ENCODE measurements at places on chromosomes 4 and X. TPM values are rescaled to one million over a fixed set of nuclear protein-coding genes. Genes with fewer than 3 reads are reported as not detected.

- DNase-seq: no peak
- no peaks in the 10 kb centered on the region for H3K36me3 ChIP-seq
- H3K27ac ChIP-seq: no peak overlapping the region
- H3K4me3 ChIP-seq: no peak overlapping the region
- H3K27me3 ChIP-seq: no peaks in the 10 kb centered on the region
- no peaks in the 10 kb centered on the region for H3K4me1 ChIP-seq
Observed at GRCh38 chr4:129236351-129236750, 140.4 kb downstream of the C4orf33 start.

- H3K36me3 ChIP-seq: peaks cover 40% of the 10 kb centered on the region
- no peaks in the 10 kb centered on the region for H3K4me1 ChIP-seq
- no peak for DNase-seq
- H3K4me3 ChIP-seq: no peak overlapping the region
- no peak overlapping the region for H3K27ac ChIP-seq
Observed at GRCh38 chrX:70354716-70355115, 64.8 kb downstream of the KIF4A start.

GRCh38 chr4:54005475-54005874 is 58.9 kb downstream of the CHIC2 start:
- no peaks in the 10 kb centered on the region for H3K27me3 ChIP-seq
- H3K36me3 ChIP-seq: peaks cover 50% of the 10 kb centered on the region
- no peak for DNase-seq
- peak overlapping the region; percentile 57 for H3K27ac ChIP-seq
- no peak overlapping the region for H3K4me3 ChIP-seq

DNA sequence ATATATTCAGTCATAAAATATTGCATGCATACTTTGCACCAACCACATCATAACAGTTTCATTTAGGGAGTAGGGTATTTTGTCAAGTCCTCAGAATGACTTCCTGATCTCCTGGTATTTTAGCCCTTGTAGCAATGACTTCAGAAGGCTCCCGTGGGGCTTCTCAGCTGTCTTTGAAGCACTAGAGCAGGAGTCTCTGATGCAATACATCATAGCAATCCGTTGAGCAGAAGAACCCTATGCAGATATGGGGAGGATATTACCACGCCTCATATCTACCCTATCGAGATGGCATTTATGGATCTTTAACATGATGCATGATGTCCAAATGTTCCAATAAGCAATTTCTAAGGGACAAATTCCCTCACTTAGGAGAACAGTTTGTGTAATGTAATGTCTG is 373.7 kb upstream of the FTHL17 start:
- H3K27ac ChIP-seq: no peak overlapping the region
- no peaks in the 10 kb centered on the region for H3K4me1 ChIP-seq
- no peak overlapping the region for H3K4me3 ChIP-seq
- H3K27me3 ChIP-seq: no peaks in the 10 kb centered on the region
- DNase-seq: no peak

- no peak for DNase-seq
- H3K36me3 ChIP-seq: no peaks in the 10 kb centered on the region
- no peak overlapping the region for H3K4me3 ChIP-seq
- H3K27me3 ChIP-seq: no peaks in the 10 kb centered on the region
Observed at GRCh38 chrX:35682476-35682875, 115.7 kb upstream of the MAGEB16 start.

PASD1 gene
- not detected for total RNA-seq

DNA sequence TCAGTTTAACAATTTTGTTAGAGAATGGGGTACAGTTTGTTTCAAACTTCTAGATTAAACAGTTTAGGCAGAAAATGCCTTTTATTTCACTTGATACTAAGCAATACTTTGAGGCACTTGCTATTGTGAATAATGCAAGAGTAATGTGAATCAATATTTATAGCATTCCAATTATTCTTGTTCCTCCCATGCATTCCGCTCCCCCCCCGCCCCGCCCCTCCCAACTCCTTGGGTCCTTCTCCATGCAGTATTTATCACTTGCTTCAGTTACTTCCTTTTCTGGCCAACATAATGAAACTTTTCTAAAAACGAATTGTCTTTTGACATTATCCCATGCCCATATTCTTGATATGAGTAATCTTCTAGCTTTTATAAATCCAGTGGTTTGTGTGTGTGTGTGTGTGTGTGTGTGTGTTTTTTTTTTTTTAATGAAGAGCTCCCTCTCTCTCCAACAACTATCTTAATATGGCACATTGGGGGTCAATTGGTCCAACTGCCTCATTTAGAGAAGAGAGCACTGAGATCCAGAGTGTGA is 1.6 kb downstream of the BANK1 start:
- H3K4me1 ChIP-seq: peaks cover 13% of the 10 kb centered on the region
- DNase-seq: no peak
- peaks cover 62% of the 10 kb centered on the region for H3K27me3 ChIP-seq
- H3K4me3 ChIP-seq: no peak overlapping the region
- no peaks in the 10 kb centered on the region for H3K36me3 ChIP-seq

DNA sequence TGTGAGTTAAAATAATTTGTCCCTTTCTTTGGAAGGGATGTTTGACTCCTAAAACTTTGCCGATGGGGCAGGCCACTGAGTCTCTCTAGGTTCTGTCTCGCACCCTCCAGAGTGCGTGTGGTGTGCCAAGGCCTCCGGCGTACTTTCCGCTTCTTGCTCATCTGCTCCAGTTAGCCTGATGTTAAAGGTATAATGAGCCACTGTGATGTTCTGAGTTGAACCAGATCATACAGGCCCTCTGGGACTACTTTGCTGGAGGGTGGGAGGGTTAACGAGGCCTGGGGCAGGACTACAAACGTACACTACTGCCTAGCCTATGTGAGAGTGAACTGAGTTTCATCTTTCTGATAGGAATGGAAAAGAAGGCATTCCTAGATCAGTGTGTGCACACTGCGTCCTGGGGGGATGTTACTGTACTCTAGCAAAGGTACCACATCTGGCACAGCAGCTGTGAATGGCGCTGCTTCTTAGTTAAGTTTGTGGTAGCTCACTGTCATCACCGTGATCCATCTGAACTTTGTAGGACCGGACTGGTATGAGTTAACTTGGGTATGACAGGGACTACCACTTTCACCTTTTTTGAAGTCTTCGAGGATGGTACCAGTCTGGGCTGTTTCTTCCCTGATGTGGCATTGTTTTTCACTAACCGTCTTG is 60.2 kb downstream of the RGS12 start:
- peaks cover 3% of the 10 kb centered on the region for H3K4me1 ChIP-seq
- DNase-seq: no peak
- no peak overlapping the region for H3K4me3 ChIP-seq
- peaks cover 7% of the 10 kb centered on the region for H3K36me3 ChIP-seq
- peaks cover 2% of the 10 kb centered on the region for H3K27me3 ChIP-seq

DNA sequence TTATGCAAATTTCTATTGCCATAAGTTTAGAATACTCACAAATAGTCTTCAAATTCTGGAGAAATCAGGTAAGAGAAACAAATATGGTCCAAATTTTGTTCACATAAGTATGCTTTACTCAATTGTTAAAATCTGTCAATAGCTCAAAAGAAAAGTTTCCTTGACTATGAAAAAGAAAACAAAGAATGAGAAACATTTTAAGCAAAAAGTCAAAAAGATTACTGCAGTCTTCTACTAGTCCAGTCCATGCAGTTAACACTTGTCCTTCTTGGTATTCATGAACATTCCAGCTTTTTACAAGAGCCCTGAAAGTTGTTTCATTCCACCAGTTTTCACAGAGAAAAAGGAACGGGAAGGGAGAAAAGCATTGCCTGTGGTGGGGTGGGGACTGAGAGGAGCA is 54.7 kb upstream of the ZXDA start:
- H3K36me3 ChIP-seq: no peaks in the 10 kb centered on the region
- no peak overlapping the region for H3K4me3 ChIP-seq
- no peak for DNase-seq
- H3K27me3 ChIP-seq: no peaks in the 10 kb centered on the region
- no peaks in the 10 kb centered on the region for H3K4me1 ChIP-seq
- H3K27ac ChIP-seq: no peak overlapping the region

DNA sequence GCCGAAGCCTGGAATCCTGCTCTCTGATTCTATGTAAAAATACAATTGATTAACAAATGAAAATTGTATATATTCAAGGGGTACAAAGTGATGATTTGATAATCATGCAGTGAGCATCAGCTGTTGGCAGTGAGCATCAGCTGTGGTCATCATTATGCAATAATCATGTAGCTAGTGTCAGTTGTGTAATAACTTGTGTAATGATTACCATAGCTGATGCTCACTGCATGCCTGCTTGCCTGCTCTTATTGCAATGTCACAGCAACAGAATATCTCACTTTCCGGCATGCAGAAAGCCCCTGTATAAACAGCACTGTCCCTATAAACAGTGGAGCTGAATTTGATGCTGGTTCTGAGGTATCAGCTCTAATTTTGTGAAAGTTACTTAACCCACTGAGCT is 46.8 kb downstream of the SULT1B1 start:
- no peak overlapping the region for H3K27ac ChIP-seq
- H3K4me1 ChIP-seq: no peaks in the 10 kb centered on the region
- no peak for DNase-seq
- no peak overlapping the region for H3K4me3 ChIP-seq
- no peaks in the 10 kb centered on the region for H3K36me3 ChIP-seq

GRCh38 chr4:79466621-79467020 is 58.6 kb upstream of the GK2 start:
- H3K27ac ChIP-seq: no peak overlapping the region
- H3K27me3 ChIP-seq: no peaks in the 10 kb centered on the region
- no peaks in the 10 kb centered on the region for H3K4me1 ChIP-seq
- no peaks in the 10 kb centered on the region for H3K36me3 ChIP-seq
- no peak for DNase-seq
- H3K4me3 ChIP-seq: no peak overlapping the region

- no peaks in the 10 kb centered on the region for H3K36me3 ChIP-seq
- H3K27me3 ChIP-seq: no peaks in the 10 kb centered on the region
- no peak overlapping the region for H3K4me3 ChIP-seq
- DNase-seq: no peak
- peaks cover 5% of the 10 kb centered on the region for H3K4me1 ChIP-seq
Observed at GRCh38 chr4:73883306-73883705, 14.1 kb downstream of the CXCL1 start.

DNA sequence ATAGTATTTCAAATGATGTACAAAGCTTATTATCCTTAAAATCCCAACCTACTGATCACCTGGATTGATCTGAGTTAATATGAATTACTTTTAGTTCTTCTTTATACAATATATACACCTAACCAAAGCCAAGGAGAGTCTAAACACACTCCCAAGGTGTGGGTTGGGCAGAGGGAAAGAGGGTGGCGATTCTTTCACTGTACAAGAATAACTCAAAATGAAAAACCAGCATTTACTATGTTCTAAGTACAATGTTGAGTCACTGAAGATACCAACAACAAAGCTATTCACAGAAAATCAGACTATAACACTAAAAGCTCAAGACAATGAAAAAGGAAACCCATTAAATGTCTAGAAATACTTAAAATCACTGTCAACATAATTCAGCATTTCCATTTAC is 46.6 kb downstream of the ANKRD17 start:
- no peaks in the 10 kb centered on the region for H3K27me3 ChIP-seq
- H3K4me1 ChIP-seq: peaks cover 6% of the 10 kb centered on the region
- H3K36me3 ChIP-seq: peaks cover 35% of the 10 kb centered on the region
- DNase-seq: no peak

All from activated CD4-positive, alpha-beta T cell treated with anti-CD3 and anti-CD28 coated beads, Interleukin-2, amount 10 ng/mL, durations not matched to agents 7 days and 5 days (primary cell).